CD4-positive, alpha-beta T cell (primary cell): ENCODE measurements at places on chromosomes 1 and 21. TPM values are rescaled to one million over a fixed set of nuclear protein-coding genes. Genes with fewer than 3 reads are reported as not detected.

- H3K4me1 ChIP-seq = peaks cover 35% of the 10 kb centered on the region
- no peak overlapping the region for H3K4me3 ChIP-seq
- H3K36me3 ChIP-seq = peaks cover 12% of the 10 kb centered on the region
- no peak for DNase-seq
- no peak overlapping the region for H3K27ac ChIP-seq
These were observed 1.9 kb upstream of the DIP2A start for GRCh38 chr21:46456750-46457149.

ADCY10 gene
- total RNA-seq = 0.11 TPM

NLRP3 gene
- 8.5 TPM for total RNA-seq

DNA sequence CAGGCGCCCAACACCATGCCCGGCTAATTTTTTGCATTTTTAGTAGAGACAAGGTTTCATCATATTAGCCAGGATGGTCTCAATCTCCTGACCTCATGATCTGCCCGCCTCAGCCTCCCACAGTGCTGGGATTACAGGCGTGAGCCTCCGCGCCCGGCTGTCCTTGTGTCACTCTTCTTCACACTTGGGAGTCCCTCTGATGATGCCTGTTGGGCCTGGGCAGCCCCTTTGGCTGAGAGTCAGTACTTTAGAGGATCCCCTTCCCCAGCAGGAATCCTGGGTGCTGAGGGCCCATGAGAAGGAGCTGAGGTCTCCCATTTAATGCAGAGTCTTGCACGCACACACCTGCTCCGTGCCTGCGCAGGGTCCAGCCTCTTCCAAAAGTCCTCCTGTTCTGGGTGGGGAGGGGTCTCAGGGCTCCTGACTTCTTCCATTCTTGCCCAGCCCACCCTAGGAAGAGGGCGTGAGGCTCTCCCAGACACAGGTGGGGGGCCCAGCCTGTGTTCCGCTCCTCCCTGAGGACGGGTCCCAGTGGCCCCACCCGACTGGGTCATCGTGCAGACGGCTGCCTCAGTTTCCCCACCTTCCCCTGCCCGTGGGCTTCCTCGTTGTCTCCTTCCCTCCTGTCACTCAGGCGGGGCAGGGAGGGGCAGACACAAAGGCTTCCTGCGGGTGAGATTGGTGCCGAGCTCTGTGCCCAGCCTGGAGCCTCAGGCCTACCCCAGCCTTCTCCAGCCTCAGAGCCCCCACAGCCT lies 3.9 kb downstream of the TTLL10 start:
- no peak for DNase-seq
- H3K36me3 ChIP-seq = no peaks in the 10 kb centered on the region
- H3K4me1 ChIP-seq = peaks cover 35% of the 10 kb centered on the region
- H3K27ac ChIP-seq = no peak overlapping the region
- no peak overlapping the region for H3K4me3 ChIP-seq
- H3K27me3 ChIP-seq = peaks cover 4% of the 10 kb centered on the region

DNA sequence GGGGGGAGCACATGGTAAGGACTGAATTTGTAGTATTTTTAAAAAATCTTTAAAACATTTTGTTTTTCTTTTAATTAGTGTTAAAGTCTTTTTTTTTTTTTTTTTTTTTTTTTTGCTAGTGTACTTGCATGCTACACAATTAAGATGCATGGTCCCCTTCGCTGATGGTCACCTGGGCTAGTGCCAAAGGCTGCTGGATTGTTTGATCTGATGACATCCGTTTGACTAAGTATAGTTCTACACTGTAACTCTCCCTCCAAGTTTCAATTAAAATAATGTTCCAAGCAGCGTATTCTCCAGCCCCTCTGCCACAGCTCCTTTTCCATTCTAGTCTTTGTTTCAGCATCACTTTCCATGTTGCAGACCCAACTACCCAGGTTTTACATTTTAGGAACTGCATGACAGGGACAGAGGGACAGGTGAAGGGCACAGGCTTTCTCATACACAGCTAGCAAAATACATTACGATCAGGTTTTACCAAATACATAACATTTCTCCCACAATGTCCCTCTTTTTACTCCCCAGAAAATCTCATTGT lies 852 bp upstream of the RAVER2 start:
- no peak overlapping the region for H3K27ac ChIP-seq
- no peak for DNase-seq
- no peaks in the 10 kb centered on the region for H3K27me3 ChIP-seq
- H3K4me3 ChIP-seq = peak overlapping the region; percentile 58
- H3K4me1 ChIP-seq = peaks cover 15% of the 10 kb centered on the region

SYNC gene
- total RNA-seq = not detected

DNA sequence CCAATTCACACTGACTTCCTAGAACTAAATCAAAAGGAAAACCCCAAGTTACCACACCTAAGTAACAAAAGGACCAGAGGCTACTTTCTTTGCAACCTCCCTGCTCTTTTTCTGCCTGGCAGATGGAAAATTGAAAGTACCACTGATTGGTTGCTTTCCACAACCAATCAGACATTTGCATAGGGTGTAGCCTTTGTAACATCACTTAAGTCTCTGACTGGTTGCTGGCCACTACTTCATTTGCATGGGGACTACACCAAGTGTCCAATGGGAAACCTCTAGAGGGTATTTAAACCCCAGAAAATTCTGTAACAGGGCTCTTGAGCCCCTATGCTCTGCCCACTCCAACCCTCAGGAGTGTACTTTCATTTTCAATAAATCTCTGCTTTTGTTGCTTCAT lies 365.0 kb downstream of the LTN1 start:
- no peak for DNase-seq
- H3K36me3 ChIP-seq = no peaks in the 10 kb centered on the region
- H3K4me3 ChIP-seq = no peak overlapping the region
- no peaks in the 10 kb centered on the region for H3K27me3 ChIP-seq

DNA sequence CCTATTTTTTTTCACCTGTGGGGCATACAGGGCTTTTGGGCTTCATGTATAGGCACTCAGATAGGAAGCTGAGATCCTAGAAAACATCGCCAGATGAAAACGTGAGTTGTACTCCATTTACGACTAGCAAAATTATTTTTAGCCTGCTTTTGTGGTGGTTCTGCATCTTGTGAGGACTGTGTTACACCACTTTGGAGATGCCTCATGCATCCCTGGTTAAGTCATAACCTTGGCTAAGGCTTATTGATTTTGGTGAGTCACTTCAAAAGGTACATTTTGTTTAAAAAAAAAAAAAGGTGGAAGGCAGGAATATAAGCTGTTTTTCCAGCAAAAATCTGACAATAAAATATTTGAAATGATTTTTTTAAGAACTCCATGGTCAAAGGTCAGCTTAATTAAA lies 101.8 kb upstream of the OLFM3 start:
- no peaks in the 10 kb centered on the region for H3K27me3 ChIP-seq
- no peaks in the 10 kb centered on the region for H3K36me3 ChIP-seq
- no peak overlapping the region for H3K27ac ChIP-seq
- no peak for DNase-seq
- H3K4me1 ChIP-seq = no peaks in the 10 kb centered on the region

APOBEC4 gene
- total RNA-seq = not detected

- DNase-seq = no peak
- no peaks in the 10 kb centered on the region for H3K4me1 ChIP-seq
- H3K4me3 ChIP-seq = no peak overlapping the region
These were observed 450.0 kb downstream of the USP25 start for GRCh38 chr21:16179773-16180172.

DNA sequence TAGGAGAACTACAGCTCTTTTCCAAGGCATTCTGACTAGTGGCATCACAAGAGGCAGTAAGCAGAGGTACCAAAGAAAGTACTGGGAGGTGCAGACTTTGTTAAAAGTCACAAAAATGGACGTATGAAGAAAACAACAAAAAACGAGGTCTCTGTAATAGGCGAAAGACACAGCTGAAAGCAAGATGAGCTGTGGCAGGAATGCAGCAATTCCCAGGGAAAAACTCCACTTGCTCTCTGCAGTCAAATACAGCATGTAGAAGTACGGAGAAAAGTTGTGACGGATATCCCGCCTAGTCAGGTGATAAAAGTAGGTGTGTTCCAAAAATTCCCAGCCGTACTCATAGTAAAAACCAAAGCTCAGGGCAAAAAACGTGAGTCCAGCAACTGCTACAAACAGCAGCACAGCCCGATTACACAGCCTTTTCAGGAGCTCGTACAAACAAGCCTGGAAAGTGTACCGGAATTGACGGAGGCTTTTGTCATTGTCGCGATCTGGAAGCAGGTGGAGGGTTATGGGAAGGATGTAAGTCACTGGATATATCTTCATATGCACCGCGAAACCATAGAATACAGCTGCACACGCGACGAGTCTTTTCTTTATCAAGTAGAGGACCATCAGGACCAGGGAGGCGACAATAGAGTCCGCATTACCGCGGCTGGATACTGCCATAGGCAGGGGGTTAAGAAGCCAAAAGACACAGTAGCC lies 979 bp downstream of the PIGM start:
- no peaks in the 10 kb centered on the region for H3K36me3 ChIP-seq
- no peak for DNase-seq
- peaks cover 24% of the 10 kb centered on the region for H3K4me1 ChIP-seq
- H3K27ac ChIP-seq = peak overlapping the region; percentile 52

DNA sequence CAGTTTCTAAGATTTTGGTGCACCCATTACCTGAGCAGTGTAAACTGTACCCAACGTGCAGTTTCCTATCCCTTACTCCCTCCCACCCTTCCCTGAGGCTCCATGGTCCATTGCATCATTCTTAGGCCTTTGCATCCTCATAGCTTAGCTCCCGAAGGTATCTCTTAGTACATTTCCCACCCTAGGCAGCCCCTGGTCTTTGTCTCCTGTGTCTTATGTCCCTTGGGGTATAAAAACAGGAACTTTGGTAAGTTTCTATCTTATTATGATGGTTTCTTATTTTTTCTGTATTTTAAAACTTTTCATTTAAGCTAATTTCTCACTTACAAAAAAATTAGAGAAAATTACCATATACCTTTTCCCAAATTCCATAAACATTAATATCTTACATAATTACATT lies 78.1 kb downstream of the URB2 start:
- H3K36me3 ChIP-seq = no peaks in the 10 kb centered on the region
- no peak overlapping the region for H3K4me3 ChIP-seq
- no peak for DNase-seq
- H3K27me3 ChIP-seq = no peaks in the 10 kb centered on the region

GRCh38 chr1:161440312-161440894 lies 64.9 kb upstream of the FCGR2A start:
- peaks cover 12% of the 10 kb centered on the region for H3K4me1 ChIP-seq
- H3K36me3 ChIP-seq = no peaks in the 10 kb centered on the region
- no peak for DNase-seq
- peak overlapping the region; percentile 69 for H3K4me3 ChIP-seq

- DNase-seq = no peak
- peaks cover 50% of the 10 kb centered on the region for H3K36me3 ChIP-seq
- no peaks in the 10 kb centered on the region for H3K4me1 ChIP-seq
- no peak overlapping the region for H3K27ac ChIP-seq
- no peak overlapping the region for H3K4me3 ChIP-seq
These were observed 19.1 kb downstream of the NPPA start for GRCh38 chr1:11828511-11828910.

GRCh38 chr1:22328331-22329147 lies 123.1 kb upstream of the ZBTB40 start:
- no peak overlapping the region for H3K27ac ChIP-seq
- peaks cover 4% of the 10 kb centered on the region for H3K27me3 ChIP-seq
- no peaks in the 10 kb centered on the region for H3K4me1 ChIP-seq
- no peak overlapping the region for H3K4me3 ChIP-seq

FCN3 gene
- total RNA-seq = not detected

FAM110D gene
- total RNA-seq = not detected

FCRL3 gene
- 1.1 TPM for total RNA-seq

- no peak for DNase-seq
- no peaks in the 10 kb centered on the region for H3K27me3 ChIP-seq
- no peak overlapping the region for H3K4me3 ChIP-seq
- H3K4me1 ChIP-seq = no peaks in the 10 kb centered on the region
- no peak overlapping the region for H3K27ac ChIP-seq
- H3K36me3 ChIP-seq = no peaks in the 10 kb centered on the region
These were observed 571.8 kb upstream of the ADGRL2 start for GRCh38 chr1:81228926-81229325.

VANGL1 gene
- 1.8 TPM for total RNA-seq

DNA sequence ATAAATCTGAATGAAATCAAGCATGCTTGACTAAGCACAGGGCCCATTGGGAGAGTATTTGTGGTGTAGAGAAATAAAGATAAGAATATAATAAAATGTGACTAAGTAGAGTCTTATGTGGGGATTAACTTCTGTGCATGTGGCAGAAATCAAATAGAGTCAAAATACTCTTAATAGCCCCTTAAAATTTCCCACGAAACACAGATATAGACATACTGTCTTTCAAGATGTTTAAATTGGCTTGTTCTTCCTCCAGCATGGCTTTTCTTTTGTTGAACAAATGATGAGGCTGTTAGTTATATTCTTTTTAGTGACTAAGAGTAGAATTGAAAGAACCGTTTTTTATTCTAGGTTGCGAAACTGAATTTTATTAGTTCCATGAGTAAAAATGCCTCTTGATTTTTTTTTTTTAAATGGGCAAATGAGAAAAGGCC lies 112.3 kb downstream of the RPS6KC1 start:
- no peak overlapping the region for H3K27ac ChIP-seq
- no peaks in the 10 kb centered on the region for H3K36me3 ChIP-seq
- H3K4me3 ChIP-seq = no peak overlapping the region

DNA sequence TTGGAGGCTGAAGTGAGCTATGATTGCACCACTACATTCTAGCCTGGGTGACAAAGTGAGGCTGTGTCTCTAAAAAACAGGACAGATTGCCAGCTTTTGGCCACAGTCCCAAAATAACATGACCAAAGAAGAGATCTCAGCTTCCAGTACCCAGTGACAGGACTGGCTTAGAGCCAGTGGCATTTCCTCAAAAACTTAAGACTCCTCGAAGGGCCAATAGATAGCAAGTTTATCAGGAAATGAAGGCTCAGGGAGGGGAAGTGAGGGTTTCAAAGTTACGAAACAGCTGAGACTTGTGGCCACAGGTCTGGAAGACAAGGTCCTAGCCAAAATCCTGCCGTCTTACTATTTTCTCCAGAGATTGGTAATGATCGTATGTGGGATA lies 6.3 kb upstream of the TMEM39B start:
- H3K36me3 ChIP-seq = peaks cover 11% of the 10 kb centered on the region
- H3K27me3 ChIP-seq = no peaks in the 10 kb centered on the region

DNA sequence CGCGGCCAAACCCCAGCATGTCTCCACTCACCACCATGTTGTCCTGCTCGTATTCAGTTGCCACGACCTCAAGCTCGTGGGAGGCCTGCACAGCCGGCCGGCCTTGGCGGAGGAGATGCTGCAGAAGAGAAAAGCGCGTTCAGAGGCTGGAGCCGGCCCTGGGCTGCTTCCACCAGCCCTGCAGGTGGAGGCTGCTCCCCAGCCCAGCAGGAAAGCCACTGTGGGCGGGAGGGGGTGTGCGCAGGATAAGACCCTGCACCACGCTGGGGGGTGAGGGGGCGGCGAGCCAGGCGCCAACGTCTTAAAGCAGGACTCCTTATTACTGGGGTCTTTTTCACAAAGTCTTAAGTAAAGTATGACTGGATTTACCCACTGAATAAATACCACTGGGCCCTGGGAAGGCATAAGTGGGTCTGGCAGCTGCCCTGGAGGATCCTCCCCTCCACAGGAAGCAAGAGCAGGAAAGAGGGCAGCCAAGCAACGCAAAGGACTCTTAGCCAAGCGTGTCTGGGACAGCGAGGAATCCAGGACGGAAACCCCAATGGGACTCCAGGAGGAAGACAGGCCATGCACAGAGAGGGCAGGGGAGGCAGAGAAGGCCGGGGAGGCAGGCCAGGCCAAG lies 104.8 kb downstream of the NPHP4 start:
- no peak for DNase-seq
- peaks cover 5% of the 10 kb centered on the region for H3K36me3 ChIP-seq
- H3K27me3 ChIP-seq = no peaks in the 10 kb centered on the region
- no peaks in the 10 kb centered on the region for H3K4me1 ChIP-seq

DENND2D gene
- 62.0 TPM for total RNA-seq

GRHL3 gene
- not detected for total RNA-seq

GRCh38 chr1:22712502-22713271 lies 2.0 kb downstream of the EPHB2 start:
- no peak overlapping the region for H3K27ac ChIP-seq
- no peaks in the 10 kb centered on the region for H3K36me3 ChIP-seq
- peaks cover 33% of the 10 kb centered on the region for H3K27me3 ChIP-seq
- DNase-seq = no peak
- no peak overlapping the region for H3K4me3 ChIP-seq
- H3K4me1 ChIP-seq = peaks cover 16% of the 10 kb centered on the region
